CD4-positive, alpha-beta T cell treated with Interleukin-4 for 4 hours (primary cell): ENCODE measurements at places on chromosomes 2 and 18.

GRCh38 chr2:67340133-67341011 is 56.8 kb upstream of the ETAA1 start:
- no peak for DNase-seq

DNA sequence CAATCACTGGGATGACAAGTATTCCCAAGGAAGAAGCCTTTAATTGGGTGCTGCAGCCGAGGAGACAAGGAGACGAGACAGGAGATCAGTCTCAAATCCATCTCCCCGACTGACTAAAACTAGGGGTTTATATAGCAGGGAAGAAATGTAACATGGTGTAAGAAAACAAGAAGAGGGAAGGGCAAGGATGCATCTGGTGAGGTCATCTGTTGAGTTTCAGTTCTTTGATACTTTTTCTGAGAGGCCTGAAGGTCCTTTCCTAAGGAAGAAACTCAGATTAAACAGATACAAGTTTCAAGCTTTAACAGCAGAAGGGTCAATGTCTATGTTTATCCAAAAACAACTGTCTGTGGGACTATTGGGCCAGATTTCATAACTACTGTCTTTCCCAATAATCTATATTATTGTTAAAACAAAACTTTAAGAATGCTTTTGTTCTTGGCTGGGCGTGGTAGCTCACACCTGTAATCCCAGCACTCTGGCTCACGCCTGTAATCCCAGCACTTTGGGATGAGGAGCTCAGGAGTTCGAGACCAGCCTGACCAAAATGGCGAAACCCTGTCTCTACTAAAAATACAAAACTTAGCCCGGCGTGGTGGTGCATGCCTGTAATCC is 2.5 kb upstream of the PDCL3 start:
- no peak for DNase-seq

DNA sequence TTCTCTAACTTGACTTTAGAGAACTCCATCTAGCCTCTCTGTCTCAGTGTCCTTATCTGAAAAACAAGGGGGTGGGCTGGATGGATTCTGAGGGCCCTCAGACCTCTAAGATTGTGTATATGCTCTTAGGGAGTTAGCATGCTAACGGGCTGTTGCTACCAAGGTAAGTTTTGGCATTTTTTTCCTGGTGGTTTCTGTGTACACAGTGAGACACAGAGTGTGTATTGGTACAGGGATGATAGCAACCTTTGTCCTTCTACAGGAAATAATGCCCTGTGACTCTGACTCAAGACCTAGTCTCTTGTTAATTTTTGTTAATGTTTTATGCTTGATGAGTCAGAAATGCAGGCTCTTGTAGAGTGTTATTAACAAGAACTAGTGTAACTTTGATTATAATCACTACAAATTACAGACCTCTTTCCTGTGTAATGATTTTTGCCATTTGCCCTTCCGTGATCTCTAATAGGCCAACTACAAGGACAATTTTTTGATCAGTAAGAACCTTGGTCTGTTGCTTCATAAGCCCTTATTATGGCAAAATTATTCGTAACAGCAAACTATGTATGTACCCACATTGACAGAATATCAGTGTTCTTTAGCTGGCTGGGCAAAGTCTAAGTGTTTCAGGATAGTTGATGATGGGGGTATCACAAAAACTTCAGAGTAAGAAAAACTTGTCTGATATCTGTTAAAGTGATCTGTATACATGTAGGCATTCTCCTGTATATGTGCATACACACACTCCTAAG is 89.7 kb downstream of the SPTBN1 start:
- DNase-seq = no peak

DNA sequence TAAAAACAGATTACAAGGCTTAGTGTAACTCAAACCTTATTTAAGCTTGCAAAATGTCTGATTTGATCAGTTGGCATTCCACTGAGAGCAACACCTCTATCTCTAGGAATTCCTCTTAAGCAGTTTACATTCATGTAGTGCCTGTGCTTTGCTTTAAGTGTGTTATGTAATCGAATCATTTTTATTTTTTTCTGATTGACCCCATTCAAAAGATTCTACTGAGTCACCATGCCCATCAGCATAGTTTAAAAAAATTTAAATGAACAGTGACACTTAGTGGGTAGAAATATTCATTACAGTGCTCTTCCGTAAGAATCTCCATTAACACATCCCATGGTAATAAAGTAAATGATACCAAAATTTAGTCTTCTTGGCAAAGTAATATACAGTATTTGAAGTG is 67.8 kb upstream of the SLC4A10 start:
- no peak for DNase-seq

DNA sequence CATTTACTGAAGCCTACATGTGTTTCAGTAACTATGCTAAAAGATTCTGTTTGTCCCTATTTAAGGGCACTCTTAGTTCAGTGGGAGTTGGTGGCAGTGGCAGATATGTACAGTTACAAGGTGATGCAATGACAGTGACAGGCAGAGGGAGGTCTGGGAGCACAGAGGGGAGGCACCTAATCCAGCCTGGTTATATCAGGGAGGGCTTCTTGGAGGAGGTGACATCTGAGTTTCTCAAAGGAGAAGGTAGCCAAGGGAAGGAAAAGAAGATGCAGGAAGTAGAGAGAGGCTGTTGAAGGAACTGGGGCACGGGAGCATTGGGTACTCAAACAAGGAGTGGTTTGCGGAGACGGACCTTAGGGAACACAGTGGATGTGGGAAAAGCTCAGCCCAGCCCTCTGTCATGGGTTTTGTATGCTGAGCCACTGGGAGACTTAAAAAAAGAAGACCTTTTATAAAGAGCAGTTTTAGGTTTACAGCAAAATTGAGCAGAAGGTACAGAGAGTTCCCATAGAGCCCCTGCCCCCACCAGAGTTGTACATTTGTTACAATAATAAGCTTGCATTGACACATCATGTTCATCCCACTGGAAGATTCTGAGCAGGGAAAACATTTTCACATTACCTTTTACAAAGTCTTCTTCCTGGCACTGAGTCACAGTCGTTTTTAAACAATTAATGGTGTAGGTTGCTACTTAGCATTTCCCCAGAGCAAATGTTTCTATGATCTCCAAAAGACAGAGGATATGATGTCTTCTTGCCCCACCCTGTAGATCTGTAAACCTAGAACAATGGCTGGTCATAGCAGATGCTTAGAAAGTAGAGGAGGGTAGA is 83.0 kb upstream of the TAF1B start:
- peak; percentile 18 for DNase-seq

DNA sequence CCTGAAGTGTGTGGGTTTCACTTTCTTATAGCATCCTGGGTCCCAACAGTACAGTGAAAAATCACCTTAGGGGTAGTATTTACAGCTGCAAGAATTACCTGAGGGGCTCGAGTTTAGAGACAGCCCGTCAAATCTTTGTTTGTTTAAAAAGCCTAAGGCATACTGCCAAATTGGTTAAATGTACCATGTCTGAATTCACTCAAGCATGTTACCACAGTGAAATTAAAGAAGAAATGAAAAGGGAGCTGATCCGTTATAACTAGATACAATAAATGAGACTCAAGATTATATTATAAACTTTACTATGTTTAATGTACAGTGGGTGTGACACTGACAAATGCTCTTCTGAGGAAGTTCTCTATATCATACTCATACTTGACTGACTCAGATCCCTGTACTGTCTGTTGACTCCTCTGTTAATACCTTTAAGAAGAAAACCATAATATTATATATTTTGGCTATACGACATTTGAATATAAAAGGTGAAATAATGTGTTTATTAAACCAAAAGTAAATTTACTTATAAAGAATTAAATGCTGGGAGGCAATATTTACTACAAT is 107.3 kb downstream of the TMEFF2 start:
- DNase-seq = no peak

GRCh38 chr2:142426064-142426463 is 295.2 kb upstream of the LRP1B start:
- DNase-seq = no peak

DNA sequence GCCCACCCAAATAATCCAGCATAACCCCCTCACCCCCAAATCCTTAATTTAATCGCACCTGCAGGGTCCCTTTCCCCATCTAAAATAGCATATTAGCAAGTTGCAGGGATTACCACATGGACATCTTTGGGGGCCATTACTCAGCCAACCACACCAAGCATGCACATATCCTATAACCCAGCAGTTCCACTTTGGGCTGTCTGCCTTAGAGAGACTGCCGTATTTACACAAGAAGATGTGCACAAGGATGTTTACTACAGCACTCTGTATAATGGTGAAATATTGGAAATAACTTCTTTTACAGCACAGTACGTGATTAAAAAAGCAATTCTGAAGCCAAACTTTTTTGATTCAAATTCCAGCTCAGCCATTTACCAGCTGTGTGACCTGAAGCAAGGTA is 17.3 kb upstream of the LDLRAD4 start:
- no peak for DNase-seq

DNA sequence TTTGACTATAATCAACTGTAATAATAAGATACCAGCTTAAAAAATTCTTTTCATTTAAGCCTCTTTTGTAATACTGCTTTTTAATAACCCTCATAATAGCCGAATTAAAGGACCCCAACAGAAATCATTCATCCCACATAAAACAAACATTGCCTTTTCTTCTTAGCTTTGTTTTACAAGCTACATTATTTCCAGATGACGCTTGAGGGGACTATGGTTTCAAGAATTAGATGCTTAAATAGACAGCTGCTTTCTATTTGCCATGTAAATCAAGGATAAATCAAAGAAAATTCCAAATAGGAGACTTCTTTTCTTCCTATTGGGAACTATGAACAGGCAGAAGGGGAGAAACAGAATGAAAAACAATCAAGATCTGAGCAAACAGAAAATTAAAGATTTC is 200.7 kb upstream of the SMAD7 start:
- no peak for DNase-seq

GRCh38 chr18:70195014-70195614 is 10.4 kb downstream of the RTTN start:
- no peak for DNase-seq

DNA sequence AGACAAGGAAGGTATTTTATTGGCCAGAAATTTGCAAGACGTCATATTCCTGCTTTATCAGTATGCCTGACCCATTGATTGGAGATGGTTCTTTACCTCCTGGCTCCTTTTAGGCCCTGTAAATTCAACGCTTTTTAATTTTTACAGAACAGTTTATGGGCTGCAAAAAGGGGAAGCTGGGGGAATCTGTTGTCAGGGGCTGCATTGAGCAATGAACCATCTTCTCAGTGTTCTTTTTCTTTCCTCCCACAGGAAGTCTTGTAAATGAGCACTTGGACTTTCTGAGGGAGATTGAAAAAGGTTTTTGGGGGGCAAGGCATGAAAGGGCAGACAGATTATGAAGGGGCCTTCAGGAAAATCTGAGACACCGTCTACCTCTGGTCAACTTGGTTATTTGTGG is 503.6 kb upstream of the TNP1 start:
- no peak for DNase-seq

DNA sequence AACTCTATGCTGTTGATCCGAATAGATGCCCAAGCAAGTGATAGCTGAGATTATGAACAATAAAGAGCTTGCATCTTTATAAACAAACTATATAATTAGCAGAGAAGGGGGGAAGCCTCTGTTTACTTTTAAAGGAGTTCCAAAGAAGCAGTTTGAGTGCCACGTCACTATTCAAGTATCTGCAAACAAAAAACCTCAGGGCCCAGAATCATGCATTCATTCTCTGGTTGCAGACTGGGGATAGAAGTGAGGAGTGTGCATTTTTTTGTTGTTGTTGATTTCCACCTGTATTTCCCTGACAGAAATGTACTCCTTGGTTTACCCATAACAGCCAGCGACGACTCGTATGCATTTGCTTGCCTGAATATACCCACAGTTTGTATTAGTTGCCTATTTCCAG is 264.3 kb downstream of the PTGR3 start:
- DNase-seq = no peak

DNA sequence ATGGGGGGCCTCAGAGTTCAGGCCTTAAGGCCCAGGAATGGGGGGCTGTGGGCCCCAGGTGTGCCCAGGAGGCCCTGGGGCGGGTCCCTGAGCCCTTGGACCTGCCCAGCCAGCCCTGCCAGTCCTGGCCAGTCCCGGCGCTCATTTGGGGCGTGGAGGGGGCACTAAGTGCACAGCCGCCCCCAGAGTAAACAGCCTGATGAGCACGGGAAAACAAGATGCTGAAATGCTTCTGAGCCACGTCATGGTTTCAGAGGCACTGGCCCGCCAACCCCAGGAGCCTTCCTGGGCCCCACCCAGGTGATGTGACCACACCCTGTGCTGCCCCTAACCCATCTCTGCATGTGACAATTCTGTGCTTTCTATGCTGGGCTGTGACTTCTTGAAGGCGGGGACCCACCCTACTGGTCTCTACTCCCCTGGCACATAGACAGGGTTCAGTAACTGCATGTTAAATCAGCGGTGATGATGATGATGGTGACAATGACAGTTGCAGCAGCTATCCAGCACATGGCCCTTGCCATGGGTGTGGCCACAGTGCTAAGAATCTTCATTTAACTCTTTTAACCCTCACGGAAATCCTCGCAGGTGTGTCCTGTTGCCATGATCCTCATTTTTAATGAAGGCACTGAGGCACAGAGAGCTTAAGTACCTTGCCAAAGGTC is 28.1 kb upstream of the ASPRV1 start:
- DNase-seq = no peak

DNA sequence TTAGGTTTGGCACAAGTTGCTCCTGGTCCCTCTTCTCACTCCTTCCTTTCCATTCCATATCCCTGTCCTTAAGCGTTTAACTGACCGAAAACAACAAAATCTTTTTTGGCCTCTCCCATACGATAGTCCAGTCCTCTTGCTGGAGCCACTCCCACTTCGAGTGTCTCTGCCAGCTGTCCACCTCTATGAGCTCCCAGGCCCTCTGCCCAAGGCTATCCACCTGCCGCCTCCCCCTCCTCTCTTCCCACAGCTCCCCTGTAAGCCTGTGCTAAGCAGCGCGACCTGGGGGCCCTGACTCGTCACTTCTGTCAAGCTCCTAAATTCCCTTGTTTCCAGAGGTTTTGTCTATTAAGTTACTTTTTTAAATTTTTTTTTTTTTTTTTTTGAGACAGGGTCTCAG is 47.0 kb upstream of the FOSL2 start:
- no peak for DNase-seq

DNA sequence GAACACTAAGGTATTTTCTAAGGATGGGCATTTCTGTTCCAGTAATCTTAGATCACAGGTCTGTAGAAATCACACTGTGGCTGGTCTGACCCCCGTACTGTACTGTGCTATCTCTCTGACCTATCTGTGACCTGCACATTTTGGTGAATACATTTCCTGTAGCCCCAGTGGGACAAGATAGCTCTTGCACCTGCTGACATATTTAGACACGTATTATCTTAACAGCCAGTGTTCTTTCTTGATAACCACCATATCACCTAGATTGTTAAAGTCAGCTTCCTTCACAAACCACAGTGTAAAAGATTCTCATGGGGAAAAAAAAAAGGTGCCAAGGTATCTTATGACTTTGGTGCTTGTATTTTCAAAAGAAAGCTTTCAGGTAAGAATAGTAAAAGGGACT is 39.8 kb upstream of the TMEM247 start:
- peak; percentile 42 for DNase-seq

DNA sequence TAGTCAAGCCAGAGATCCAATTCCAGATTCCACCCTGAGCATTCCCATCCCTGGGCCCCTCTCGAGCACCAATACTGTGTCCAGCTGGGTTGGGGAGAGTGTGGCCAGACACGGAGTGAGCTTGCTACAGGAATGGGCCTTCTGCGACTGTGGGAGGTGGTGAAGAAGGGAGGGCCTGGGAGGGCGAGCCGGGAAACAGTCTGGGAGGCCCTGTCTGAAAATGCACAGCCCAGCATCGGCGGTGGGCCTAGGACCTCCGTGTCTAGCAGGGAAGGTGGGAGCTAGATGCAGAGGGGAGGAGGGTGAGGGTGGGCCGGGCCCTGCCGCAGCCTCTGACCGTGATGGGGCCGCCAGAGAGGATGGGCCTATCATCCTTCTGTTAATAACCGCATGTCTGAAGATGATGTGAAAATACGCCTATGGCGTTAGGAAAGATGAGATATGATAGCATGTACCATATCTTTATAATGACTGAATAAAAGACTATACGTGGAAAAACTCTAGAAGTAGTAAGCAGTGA is 1.9 kb upstream of the OTOS start:
- DNase-seq = no peak
